Islet precursor cell (in vitro differentiated cells): ENCODE measurements at places on chromosomes 2 and 18.

GRCh38 chr2:24342110-24342910, 18.0 kb downstream of the ITSN2 start:
- DNase-seq: no peak

DNA sequence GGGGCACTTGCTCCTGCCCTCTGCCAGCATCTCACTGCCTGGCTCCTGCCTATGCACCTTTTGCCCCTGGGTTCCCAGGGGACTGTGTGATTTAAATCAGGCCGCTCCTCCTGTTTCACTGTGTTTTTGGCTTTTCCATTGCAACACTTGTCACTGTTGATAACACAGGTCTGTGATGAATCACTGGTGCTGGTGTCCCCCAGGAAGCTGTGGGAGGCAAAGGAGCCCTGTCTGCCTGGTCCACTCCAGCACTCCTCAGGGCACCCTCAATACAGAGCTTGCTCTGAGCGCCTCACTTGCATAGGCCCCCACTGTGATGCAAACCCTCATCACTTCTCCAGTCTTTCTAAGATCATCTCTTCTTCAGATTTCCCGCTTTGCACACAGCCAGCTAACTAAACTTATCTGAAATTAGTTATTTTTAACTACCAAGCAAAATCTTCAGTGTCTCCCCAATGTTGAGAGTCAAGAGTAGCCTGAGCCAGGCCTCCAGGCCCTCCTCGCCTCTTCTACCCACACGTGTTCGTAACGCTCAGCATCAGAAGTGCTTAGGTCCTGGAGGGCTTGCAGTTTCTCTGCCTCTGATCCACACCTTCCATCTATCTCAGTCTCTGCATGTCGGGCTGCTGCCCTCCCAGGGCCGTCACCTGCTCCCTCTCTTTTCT, 2.8 kb downstream of the TMEM18 start:
- no peak for DNase-seq

- DNase-seq: peak; percentile 97
These were observed 127.7 kb downstream of the RNF152 start for GRCh38 chr18:61765097-61765496.

DNA sequence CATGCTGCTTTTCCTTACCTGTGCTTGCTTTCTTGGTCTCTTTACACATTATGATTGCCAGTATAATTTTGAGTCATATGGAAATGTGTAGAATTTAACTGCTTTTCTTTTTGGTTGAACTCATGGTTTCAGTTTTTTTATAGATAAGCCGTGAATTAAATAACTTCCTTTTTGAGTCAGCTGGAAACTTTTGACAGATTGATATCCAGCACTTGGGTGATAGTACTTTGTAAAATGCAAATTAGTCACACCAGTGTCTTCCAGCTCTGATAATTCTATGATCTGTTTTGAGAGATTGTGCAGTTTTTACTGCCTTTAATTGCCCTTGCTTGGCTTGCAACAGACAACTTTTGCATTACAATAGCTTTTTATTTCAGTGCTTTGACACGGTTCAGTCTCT, 86.4 kb downstream of the NCOA1 start:
- no peak for DNase-seq

- DNase-seq: no peak
These were observed 38.8 kb upstream of the PMAIP1 start for GRCh38 chr18:59861009-59861408.

- DNase-seq: peak; percentile 42
These were observed 24.7 kb upstream of the ALLC start for GRCh38 chr2:3633089-3633981.

DNA sequence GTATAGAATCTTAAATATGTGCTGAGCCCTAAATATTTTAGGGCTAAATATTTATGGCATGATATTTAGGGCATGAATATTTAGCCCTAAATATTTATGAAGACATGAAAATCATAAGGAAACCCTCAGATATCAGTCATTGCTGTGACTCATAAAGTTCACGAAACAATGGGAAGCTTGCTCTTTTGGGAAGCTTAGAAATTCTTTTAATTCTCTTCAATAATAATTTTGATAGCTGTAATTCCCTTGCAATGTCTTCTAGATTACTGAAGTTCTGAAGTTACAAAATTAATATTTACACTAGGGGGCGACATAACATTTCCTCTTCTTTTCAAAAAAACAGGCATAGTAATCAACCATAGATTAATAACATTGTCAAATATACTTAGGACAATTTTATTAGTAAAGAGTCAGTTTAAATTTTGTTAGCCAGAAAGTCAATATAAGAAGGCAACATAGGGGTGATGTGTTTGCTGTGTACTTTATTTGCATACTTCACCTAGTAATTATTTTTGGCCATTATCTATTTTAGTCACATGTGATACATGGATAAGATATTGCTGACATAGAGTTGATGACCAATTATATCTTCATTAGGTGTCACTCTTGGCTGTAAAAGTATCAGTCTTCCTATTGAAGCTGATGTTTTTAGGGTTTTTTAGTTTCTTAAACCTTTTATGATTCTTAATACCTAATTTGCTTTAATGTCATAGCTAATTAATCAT, 13.2 kb downstream of the ZNF804A start:
- DNase-seq: no peak

- DNase-seq: no peak
These were observed 1168.2 kb upstream of the ZEB2 start for GRCh38 chr2:145688156-145688555.

GRCh38 chr18:76697441-76697901, 124.9 kb upstream of the ZNF236 start:
- peak; percentile 75 for DNase-seq

DNA sequence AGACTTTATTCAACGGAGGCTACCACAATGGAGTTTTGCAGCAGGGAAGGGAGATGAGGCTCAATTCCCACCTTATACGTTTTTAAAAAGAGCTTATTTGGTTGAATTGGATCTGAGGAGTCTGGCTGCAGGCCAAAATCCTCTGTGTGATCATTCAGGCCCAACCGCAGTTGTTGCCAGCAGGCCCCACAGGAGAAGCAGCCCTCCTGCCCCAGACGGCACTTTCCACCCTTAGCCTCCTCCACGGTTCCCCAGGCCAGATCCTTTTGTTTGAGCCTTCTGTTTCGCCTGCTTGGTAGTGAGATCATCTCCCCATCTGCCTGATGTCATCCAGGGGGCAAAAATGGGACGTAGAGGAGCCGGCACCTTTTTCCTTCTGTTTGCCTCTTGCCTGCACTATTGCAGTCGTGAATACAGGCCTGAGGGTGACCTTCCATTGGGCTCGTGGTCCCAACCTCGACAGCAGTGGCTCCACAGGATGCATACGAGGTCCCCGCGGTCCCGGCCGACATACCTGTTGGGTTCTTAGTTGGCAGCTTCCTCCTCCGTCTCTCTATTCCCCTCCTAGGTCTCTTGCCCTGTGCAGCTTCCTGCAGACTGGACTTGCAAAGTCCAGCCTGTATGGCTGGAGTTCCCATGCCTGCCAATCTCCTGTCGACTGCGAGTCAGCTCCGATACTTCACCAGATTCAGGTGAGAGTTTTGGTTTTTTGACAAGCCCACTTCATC, 9.3 kb upstream of the GPR35 start:
- DNase-seq: no peak

GRCh38 chr18:48951448-48952286, 902 bp upstream of the SMAD7 start:
- DNase-seq: peak; percentile 93

GRCh38 chr2:177530561-177530960, 138.0 kb downstream of the AGPS start:
- DNase-seq: no peak
